ENCODE measurements at places on chromosomes 13 and 19.

GRCh38 chr13:21079761-21080592, 18.6 kb upstream of the LATS2 start:
- DNase-seq, result no peak

GRCh38 chr13:25753976-25754375, 297.8 kb downstream of the SHISA2 start:
- DNase-seq, result no peak

- DNase-seq, result no peak
Observed at GRCh38 chr19:49469828-49470614, 4.0 kb upstream of the FLT3LG start.

DNA sequence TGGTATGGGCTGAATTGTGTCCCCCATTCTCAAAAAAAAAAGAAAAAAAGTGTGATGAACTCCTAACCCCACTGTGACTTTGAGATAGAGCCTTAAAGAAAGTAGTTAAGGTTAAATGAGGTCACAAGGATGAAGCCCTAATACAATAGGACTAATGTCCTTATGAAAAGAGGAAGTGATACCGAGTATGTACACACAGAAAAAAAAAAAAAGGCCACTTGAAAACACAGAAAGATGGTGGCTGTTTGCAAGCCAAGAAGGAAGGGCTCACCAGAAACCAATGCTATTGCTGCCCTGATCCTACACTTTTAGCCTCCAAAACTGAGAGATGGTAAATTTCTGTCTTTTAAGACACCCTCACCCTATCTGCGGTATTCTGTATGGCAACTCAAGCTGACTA, 955.6 kb downstream of the PCDH17 start:
- no peak for DNase-seq

DNA sequence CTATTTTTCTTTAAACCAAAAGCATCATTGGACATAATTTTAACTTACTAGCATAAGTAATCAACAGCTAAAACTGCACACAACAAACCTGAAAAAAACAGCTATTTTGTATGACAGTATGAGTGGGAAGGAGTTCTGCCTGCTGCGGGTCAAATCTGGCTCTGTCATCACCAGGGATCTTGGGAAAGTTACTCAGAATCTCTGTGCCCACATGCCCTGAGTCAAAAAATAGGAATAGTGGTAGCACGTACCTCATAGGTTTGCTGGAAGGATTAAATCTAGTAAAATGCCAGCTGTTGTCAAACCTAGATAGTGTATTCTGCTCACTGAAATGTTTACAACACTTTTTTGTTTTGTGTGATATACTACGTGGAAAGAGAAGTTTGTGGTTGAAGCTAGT, 1.1 kb downstream of the CLN5 start:
- DNase-seq, result no peak

DNA sequence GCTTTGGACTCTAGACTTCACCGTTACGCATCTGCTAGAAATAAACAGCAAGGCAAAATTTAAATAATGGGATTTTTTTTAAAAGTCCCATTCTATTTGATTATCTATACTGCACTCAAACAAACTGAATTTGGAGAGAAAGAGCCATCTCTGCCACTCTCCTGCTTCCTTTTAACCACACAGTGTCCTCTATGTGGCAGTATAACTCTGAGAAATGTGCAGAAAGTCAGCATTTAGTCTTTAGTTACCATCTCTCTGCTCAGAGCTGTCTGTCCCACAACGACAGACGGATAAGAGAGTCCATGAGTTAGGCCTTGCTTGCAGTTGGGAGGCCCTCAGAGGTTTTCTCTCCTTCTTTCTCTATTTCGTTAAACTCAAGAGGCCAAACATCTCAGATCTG, 21.2 kb downstream of the CCNA1 start:
- no peak for DNase-seq

- no peak for DNase-seq
Observed at GRCh38 chr19:1780272-1780958, 27.1 kb downstream of the ONECUT3 start.

GRCh38 chr13:36769126-36769525, 49.9 kb upstream of the RFXAP start:
- no peak for DNase-seq

DNA sequence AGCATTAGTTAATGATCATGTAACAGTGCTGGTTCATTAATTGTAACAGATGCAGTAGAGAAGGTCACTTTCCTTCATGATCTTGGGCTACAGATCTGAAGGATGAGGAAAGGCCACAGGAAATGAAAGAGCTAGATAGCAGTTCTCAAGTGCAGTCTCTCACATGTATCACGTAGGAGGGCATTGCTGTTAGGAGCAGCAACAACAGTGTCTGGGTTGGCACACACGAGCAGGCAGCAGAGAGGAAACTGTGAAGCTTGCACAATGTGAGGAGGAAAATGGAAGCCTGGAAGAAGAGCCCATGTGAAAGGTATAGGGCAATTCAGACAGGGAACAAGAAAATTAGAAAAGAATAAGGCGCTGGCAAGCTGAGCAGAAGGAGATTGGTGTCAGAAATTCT, 1741.5 kb downstream of the PCDH9 start:
- DNase-seq, result no peak

DNA sequence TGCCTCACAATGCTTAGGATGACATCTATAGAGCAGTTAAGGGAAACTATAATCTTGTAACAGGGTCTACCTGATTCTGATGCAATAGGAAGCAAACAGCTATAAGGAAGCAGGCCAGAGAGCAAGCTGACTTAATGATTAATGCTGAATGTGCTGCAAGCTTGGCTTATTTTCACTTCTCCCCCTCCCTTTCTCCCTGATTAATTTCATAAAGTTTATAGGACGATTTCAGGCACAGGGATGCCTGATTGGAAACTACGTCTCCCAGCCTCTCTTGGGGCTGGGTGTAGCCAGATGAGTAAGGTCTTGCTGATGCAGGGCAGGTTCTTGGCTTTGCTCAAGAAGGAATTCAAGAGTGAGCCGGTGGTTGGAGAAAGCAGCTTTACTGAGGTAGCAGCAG, 82.8 kb upstream of the MRI1 start:
- no peak for DNase-seq

- no peak for DNase-seq
Observed at GRCh38 chr19:15123031-15123890, 16.1 kb downstream of the SYDE1 start.

DNA sequence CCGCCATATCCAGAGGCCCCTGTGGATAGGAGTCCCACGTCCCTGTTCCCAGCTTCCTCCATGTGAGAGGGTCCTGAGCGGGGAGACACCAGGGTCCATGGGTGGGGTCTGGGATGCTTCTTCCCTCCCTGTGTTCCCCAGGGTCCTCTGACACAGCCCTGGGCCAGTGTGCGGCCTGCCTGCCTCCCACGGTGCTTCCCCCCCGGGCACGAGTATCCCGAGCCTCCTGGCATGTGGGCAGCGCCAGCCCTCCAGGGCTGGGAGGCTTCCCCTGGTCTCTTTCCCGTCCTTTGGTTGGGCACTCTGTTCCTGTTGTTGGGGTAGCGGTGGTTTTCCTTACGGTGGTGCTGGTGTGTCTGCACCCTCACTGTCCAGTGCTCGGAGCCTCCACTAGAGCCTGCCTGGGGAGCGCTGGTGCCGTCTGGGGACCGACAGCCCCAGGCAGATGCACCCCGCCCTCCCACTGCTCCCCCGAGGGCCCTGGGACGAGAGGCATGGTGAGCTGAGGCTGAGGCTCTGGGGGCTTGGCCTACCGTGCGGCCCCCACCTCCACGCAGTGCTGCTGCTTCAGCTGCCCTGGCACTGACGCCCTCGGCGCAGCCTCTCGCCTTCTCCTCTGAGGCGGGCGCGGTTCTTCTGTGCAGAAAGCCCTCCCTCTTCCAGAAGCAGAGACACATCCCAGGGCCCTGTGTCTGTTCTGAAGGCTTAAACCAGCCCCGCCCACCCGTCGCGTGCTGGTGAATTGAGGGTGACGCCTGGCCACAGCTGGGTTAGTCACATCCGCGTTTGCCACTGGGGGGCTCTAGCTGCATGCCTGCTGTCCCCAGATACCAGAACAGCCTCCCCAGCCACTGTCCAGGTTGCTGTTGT, 27.9 kb downstream of the PLEKHJ1 start:
- DNase-seq, result no peak

- DNase-seq, result no peak
Observed at GRCh38 chr13:47949799-47950198, 51.3 kb downstream of the SUCLA2 start.

- DNase-seq, result no peak
Observed at GRCh38 chr19:4807188-4807587, 15.7 kb downstream of the FEM1A start.

DNA sequence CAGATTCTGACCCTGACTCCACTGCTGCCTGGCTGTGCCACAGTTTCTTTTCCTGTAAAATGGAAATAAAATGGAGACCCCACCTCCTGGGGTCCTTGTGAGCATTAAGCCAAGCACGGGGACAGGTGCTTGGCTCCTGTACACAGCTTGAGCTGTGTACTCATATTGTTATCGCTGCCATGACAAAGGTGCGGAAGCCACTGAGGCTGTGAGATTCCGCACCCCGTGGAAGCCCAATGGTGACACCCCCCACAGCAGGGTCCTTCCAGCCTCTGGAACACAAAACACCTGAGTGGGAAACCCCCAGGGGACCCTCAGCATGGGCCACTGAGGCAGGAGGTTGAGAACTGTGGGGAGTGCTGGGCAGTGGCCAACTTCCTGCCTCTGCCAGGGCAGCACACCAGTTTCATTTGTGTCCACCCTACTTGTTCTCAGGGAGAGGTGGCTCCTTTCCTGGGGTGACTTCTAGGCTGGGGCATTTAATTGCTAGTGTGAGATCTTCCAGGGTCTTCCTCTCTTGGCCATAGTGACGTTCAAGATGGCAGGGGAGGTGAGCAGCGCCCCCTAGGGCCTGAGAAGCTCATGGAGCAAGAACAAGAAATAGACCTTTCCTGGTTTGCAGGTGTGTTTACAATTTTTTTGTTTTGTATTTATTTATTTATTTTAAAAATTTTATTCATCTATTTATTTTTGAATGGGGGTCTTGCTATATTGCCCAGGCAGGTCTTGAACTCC, 5.4 kb upstream of the JSRP1 start:
- DNase-seq, result no peak

GRCh38 chr19:29953352-29954247, 11.6 kb downstream of the URI1 start:
- no peak for DNase-seq

GRCh38 chr13:25214491-25215252, 42.6 kb upstream of the AMER2 start:
- DNase-seq, result no peak

DNA sequence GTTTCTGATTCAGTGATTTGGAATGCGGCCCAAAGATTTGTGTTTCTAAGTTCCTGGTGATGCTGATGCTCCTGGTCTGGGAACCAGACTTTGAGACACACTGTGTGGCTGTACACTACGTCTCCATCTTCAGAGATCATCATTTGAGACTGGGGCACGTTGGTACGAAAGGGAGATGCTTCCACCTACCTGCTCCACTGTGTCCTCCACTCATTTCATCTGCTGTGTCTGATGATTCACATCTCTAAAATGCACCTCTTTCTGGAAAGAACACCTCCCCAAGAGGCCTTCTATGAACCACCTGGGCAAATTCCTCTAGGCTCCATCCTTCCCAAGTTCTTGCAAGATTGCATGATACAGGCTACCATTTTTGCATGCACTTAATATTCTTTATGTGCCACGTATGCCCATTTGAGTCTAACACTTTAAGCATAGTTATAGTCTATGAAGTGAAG, 58.6 kb downstream of the ERCC5 start:
- no peak for DNase-seq

- no peak for DNase-seq
Observed at GRCh38 chr19:6800991-6801484, 28.5 kb downstream of the VAV1 start.

DNA sequence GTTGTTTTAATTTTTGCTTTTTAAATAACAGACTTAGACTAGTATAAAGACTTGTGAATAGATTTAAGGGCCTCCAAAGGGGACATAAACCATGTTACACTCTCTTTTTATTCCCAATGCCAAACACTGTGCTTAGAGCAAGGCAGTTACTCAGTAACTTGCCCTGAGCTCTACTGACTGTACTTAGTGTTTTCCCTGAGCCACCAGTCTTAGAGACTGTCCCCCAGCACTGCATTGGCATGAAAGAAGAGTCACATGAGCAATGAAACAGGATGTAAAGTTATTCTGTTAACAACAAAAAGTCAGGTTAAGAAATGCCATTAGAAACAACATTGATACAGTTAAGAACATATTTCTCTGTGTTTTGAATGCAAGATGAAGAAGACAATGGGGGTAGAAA, 187.9 kb downstream of the TBC1D4 start:
- no peak for DNase-seq

GRCh38 chr13:30622551-30622950, 4.8 kb downstream of the USPL1 start:
- DNase-seq, result no peak

GRCh38 chr13:68099631-68100030, 869.5 kb upstream of the PCDH9 start:
- DNase-seq, result no peak

- no peak for DNase-seq
Observed at GRCh38 chr19:28235606-28236125, 977.3 kb downstream of the UQCRFS1 start.

- DNase-seq, result no peak
Observed at GRCh38 chr13:109211616-109212015, 574.8 kb downstream of the IRS2 start.

- no peak for DNase-seq
Observed at GRCh38 chr13:20993661-20994440, 67.5 kb downstream of the LATS2 start.

DNA sequence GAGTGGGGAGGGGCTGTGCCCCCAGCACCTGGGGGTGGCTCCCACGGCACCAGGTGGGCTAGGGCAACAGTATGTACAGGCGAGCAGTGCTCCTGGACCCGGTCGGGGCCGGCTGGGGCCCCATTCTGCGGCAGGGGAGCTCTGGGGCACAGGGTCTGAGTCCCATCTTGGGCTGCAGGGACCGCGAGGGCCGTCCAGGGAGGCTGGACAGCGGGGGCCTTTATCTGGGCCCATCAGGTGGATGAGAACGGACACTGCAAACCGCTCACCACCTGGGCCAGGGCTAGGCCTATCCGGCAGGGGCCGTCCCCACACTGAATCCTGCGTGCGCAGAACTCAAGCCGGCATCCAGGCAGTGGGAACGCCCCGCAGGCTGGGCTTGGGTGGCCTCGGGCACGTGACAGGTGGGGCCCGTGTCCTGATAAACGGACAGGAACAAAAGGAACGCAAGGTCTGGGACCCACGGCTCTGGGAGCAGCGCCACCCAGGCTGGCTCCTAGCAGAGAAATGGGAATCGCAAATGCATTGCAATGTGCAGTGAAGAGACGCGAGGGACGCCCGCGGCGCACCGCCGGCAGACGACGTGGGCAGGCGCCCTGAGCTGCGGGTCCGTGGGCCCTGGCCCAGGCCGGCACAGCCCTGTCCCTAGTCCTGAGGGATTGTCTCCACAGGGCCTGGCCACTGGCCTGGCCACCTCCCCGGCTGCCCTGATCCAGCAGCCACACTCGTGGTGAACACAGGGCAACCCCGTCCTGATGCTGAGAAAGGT, 29.7 kb downstream of the BTBD2 start:
- DNase-seq, result no peak

DNA sequence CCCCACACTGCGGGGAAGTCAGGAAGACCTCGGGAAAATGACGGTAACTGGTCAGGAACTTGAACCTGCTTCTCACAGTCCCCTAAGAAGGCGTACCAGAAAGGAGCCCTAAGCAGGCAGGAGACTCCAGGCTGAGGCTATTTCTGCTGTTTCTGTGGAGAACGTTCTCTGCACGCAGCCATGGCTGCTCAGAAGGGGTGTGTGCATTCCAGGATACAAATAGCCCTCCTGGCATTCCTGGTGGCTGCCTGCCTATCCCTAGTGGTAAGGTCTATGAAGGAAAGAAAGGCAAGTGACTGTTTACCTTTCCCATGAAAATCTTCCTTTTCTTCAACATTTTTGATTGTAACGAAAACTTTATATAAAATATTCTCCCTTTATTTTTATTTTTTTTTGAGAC, 2.5 kb downstream of the SGCG start:
- DNase-seq, result no peak
